ENCODE measurements at places on chromosomes 3 and 15. TPM values are rescaled to one million over a fixed set of nuclear protein-coding genes. Genes with fewer than 3 reads are reported as not detected.

DNA sequence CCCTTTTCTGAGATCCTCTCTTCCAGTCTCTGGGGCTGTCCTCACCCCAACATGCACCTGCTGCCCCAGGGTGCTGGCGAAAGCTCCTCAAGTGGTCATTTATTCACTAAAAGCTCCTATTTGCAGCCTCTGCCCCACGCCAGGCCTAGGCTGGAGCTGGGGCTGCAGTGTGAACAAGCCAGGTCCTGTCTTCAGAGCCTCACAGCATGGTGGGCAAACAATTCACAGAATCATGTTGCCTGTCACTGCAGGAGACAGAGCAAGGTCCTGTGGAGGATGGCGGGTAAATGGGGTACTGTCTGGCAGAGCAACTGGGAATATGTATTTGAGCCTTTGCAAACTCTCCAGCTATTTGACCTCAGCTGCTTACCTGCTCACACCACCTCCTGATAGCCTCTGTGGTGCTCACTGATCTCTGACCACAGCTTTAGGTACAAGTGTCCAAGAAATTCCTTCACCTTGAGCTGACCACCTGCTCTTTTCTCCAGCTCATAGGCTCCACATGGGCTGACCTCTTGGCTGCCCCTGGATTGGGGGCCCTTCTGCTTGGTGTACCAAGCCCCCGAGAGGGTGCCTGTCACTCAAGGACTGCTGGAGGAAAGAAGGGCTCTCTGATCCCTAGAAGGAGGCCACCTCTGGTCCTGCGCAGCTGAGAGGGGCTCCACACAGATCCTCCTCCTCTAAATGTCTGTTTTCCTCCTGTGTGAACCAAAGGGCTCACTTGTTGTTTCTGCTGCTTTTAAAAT is 35.6 kb downstream of the AMOTL2 start:
- H3K36me3 ChIP-seq: no peaks in the 10 kb centered on the region
- H3K4me3 ChIP-seq: no peak overlapping the region
- H3K27ac ChIP-seq: no peak overlapping the region
- H3K4me1 ChIP-seq: peaks cover 39% of the 10 kb centered on the region
- no peaks in the 10 kb centered on the region for H3K27me3 ChIP-seq
- DNase-seq: no peak

DNA sequence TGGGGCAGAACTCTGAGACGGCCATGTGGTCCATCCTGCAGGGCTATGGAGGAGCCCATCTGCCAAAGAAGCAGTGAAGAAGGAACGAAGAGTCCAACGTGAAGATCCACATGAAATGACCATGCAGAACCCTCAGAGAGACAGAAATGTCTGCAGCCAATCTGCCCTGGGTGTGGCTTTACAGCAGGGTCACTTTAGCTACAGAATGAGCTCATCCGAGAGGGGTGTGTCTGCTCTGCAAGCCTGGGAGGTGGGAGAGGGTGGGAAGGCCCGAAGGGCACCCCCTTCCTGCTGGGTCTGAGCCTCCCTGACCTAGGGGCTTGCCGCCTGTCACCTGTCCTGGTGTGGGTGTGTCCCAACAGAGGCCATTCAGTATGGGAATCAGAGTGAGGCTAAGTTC is 176.3 kb downstream of the ATP10A start:
- no peak overlapping the region for H3K27ac ChIP-seq
- no peaks in the 10 kb centered on the region for H3K27me3 ChIP-seq
- H3K36me3 ChIP-seq: peaks cover 24% of the 10 kb centered on the region
- peaks cover 24% of the 10 kb centered on the region for H3K4me1 ChIP-seq

GRCh38 chr3:4850928-4851265 is 128.3 kb upstream of the BHLHE40 start:
- H3K36me3 ChIP-seq: no peaks in the 10 kb centered on the region
- no peak for DNase-seq
- no peaks in the 10 kb centered on the region for H3K27me3 ChIP-seq
- H3K27ac ChIP-seq: no peak overlapping the region

DNA sequence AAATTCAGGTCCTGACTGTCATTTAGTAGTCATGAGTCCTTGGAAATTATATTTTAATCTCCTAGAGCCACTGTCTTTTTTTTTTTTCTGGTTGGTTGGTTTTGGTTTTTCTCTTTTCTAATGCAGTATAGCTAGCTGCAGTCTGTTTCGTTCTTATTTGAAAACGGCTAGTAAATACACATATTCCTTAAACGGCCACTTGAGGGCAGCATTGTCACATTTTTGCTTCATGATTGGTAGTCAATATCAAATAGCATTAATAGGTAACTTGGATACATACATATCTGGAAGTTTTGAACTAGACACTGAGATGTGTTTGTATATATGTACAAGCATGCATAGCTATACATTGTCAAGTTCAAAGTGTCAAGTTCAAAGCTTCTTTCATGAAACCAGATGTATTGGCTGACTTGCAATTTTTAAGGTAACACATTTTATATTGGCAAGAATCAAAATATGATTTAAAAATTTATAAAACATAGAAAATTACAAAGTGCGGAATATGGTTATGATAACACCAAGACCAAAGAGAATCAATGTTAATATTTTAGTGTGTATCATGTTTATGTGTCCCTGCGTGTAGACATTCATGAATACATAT is 22.5 kb downstream of the GABRA5 start:
- H3K4me1 ChIP-seq: peaks cover 10% of the 10 kb centered on the region
- DNase-seq: no peak
- no peak overlapping the region for H3K4me3 ChIP-seq

DNA sequence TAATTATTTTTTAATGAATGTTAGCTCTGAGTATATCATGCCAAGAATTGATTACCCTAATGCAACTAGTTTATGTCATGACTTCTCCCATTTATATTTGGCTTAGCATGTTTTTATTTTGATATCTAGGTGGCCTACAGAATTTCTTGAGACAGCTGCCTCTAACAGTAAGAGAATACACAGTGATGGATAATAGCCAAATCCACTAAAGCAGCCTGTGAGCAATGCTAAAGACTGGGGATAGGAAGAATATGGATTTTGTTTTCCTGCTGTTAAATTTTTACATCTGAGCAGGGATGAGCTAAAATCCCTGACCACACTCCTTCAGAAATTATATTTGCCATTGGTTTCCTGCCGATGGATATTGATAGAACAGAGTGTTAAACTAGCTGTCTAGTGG is 149.3 kb upstream of the TGFBR2 start:
- H3K27ac ChIP-seq: no peak overlapping the region
- H3K27me3 ChIP-seq: no peaks in the 10 kb centered on the region
- DNase-seq: no peak
- H3K36me3 ChIP-seq: no peaks in the 10 kb centered on the region
- H3K4me3 ChIP-seq: no peak overlapping the region

DNA sequence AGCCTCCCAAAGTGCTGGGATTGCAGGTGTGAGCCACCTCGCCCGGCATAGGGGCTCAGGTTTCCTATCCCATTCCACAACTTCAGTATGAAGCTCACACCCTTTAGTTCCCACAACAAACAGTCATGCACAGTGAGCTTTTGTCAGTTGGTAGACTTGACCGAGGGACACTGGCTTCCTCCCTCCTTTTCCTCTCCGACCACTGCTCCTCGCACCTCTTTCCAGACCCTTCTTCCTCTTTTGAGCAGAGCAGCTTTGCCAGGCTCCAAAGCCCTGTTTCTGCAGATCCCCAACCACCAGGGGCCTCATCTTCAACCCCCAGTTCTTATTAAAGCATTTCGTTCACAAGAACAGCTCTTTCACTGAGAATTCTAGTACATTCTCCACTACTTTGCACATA is 12.7 kb upstream of the CILP start:
- no peak for DNase-seq
- H3K4me1 ChIP-seq: no peaks in the 10 kb centered on the region
- no peaks in the 10 kb centered on the region for H3K27me3 ChIP-seq

- DNase-seq: no peak
- no peaks in the 10 kb centered on the region for H3K36me3 ChIP-seq
- peaks cover 20% of the 10 kb centered on the region for H3K27me3 ChIP-seq
- H3K4me1 ChIP-seq: peaks cover 32% of the 10 kb centered on the region
Measured at GRCh38 chr3:185824051-185825005, 514 bp downstream of the IGF2BP2 start.

- no peak overlapping the region for H3K4me3 ChIP-seq
- no peak overlapping the region for H3K27ac ChIP-seq
- no peaks in the 10 kb centered on the region for H3K27me3 ChIP-seq
- DNase-seq: no peak
- H3K36me3 ChIP-seq: no peaks in the 10 kb centered on the region
Measured at GRCh38 chr3:115127208-115127607, 19.9 kb downstream of the ZBTB20 start.

- H3K4me3 ChIP-seq: no peak overlapping the region
- no peaks in the 10 kb centered on the region for H3K36me3 ChIP-seq
- no peak for DNase-seq
Measured at GRCh38 chr3:20324664-20325478, 138.9 kb upstream of the SGO1 start.

GRCh38 chr15:25772500-25772899 is 90.6 kb downstream of the ATP10A start:
- DNase-seq: no peak
- H3K27me3 ChIP-seq: no peaks in the 10 kb centered on the region
- peaks cover 2% of the 10 kb centered on the region for H3K36me3 ChIP-seq
- H3K4me3 ChIP-seq: no peak overlapping the region
- H3K27ac ChIP-seq: no peak overlapping the region

DNA sequence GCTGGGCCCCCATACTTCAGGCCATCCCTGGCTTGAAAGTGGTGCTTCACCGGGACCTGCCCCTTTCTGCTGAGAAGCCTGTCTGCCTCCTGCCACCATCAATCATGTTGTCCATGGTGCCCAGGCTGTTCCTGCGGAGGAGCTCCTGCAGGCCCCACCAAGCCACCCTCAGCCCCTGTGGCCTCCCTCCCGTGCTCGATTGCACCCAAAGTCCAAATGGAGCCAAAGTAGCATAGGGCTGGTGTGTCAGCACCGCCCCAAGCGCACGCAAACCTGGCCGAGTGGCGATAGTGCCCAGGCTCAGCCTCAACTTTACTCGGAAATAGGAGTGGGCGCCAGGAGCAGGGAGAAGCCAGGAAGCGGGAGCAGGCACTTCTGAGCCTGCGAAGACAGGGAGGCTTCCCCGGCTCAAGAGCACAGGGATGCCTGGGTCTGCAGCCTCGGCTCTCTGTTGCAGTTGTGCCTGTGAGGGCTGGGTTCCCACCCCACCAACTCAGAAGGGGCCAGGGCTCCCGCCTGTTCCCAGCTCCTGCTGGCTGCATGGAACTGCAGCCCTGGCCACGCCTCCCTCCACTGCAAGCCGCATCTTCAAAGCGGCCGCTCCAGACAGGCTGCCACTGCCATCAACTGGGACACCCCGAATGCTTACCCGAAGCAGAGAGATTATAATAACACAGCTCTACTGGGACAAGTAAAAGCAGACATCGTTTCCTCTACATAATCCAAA is 203.0 kb downstream of the ARRDC4 start:
- no peak for DNase-seq
- H3K36me3 ChIP-seq: no peaks in the 10 kb centered on the region
- H3K27me3 ChIP-seq: no peaks in the 10 kb centered on the region
- no peaks in the 10 kb centered on the region for H3K4me1 ChIP-seq

DNA sequence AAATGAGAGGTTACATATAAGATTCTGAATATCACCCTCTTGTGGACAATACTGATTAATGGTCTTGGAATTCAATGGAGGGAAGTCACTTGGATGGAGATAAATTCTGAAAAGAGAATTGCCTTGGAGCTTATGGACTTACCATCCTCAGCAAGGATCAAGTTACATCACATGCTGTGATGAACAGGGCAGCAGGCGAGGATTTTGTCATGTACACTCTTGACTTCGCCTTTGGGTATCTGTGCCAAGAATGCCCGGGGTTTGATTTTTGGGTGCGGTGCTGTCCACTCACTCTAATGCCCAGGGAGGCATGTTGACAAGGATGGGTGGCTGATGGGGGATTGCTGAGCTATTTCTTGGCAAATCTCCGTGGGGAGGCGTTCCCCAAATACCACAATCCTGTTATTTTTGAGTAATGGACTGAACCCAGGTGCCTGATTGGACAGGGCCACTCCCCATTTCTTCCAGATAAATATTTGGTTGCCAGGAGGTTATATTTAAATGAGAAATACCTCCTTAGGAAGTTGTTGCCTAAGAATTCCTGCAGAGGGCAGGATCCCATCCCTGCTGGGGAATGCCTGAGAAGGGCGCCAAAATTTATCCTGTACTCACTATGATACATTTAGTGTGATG is 96.3 kb downstream of the TPRG1 start:
- H3K36me3 ChIP-seq: no peaks in the 10 kb centered on the region
- no peak overlapping the region for H3K27ac ChIP-seq
- no peak for DNase-seq
- no peaks in the 10 kb centered on the region for H3K27me3 ChIP-seq
- H3K4me1 ChIP-seq: no peaks in the 10 kb centered on the region

- DNase-seq: no peak
- H3K4me3 ChIP-seq: no peak overlapping the region
- no peaks in the 10 kb centered on the region for H3K4me1 ChIP-seq
- no peaks in the 10 kb centered on the region for H3K27me3 ChIP-seq
Measured at GRCh38 chr15:82798104-82798503, 7.8 kb downstream of the FSD2 start.

DNA sequence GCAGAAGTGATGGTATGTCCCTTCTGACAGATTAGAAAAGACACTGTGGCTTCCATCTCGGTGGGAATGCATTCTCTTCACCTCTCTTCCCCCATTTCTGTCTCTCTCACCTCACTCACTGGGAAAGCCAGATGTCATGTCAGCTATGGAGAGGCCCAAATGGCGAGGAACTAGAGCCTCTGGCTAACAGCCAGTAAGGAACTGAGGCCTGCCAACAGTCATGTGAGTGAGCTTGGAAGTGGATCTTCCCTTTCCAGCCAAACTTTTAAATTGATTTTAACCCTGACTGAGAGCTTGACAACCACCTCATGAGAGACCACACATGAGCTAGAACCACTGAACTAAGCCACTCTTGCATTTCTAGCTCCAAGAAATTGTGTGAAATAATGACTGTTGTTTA is 35.2 kb upstream of the CDAN1 start:
- H3K36me3 ChIP-seq: peaks cover 4% of the 10 kb centered on the region
- H3K4me1 ChIP-seq: peaks cover 10% of the 10 kb centered on the region
- H3K27ac ChIP-seq: peak overlapping the region; percentile 56

- H3K27me3 ChIP-seq: no peaks in the 10 kb centered on the region
- no peak overlapping the region for H3K4me3 ChIP-seq
- H3K27ac ChIP-seq: no peak overlapping the region
- DNase-seq: no peak
Measured at GRCh38 chr3:63934041-63934866, 22.1 kb upstream of the SCAANT1 start.

DNA sequence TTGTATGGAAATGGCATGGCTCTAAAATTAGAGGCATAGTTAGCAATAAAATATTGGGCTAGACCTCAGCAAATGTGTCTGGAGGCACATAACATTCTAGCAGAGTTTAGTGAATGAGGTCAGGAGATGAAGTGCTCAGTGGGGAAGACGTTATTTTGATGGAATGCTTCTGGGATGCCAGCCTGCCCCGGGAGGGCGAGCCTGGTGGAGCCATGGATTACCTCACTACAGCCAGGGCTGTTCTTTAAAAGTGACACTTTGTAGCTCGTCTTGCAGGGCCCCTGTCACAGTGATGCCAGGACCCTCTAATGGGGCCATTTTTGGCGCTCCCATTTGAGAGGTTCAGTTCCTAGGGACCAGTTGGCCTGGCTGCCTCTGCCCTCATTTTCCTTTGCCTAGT is 48.5 kb downstream of the PXYLP1 start:
- H3K4me1 ChIP-seq: peaks cover 36% of the 10 kb centered on the region
- no peak for DNase-seq
- H3K27ac ChIP-seq: peak overlapping the region; percentile 86
- H3K4me3 ChIP-seq: peak overlapping the region; percentile 3

- no peak overlapping the region for H3K4me3 ChIP-seq
- H3K36me3 ChIP-seq: no peaks in the 10 kb centered on the region
- H3K27ac ChIP-seq: no peak overlapping the region
- H3K27me3 ChIP-seq: no peaks in the 10 kb centered on the region
Measured at GRCh38 chr3:154536751-154537150, 106.8 kb upstream of the GPR149 start.

Gene ALG1L2
- not detected for total RNA-seq

Gene SEMA6D
- 15.3 TPM for total RNA-seq

Gene RGMA
- 55.7 TPM for total RNA-seq

Gene ZPLD1
- not detected for total RNA-seq

Gene SAMMSON
- total RNA-seq: 25.3 TPM

Gene FBN1
- 258 TPM for total RNA-seq
